HCT116 (cell line): ENCODE measurements at places on chromosomes 12 and 14.

DNA sequence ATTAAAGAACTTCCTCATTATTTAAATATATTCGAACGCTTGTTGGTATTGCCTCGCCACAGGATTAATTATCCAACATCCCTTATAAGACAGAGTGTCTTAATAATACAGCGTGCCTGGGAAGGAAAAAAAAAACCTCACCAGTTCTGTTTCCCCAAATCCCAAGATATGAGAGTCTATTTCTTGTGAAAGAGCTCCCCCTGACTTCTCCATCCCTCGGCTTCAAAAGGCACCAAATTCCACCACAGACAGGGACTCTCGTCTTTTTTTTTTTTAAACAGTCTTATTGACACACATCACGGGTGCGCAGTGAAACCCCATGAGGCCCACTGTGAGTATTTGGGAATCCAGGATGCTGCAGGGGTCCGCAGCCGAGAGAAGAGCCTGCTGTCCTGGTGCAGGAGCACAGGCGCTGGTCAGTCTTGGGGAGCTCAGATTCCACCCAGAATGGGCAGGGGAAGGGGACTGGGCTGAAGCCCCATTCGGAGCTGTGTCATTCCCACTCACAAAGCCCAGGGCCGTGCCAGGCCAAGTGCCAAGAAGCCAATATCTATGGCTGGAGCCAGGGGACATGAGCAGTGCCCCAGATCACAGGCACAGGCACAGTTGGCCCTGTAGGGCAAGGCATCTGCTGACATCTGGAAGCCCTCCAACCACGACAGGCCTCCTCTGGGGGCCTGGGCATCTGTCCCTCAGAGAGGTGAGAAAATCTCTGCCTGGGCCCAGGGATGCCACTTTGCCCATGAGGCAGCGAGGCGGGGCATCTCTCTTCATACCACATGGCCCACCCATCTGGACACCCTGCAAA lies 71.9 kb downstream of the BCL11B start:
- no peak overlapping the region for H3K4me3 ChIP-seq
- DNase-seq = no peak
- H3K4me1 ChIP-seq = no peaks in the 10 kb centered on the region

- DNase-seq = no peak
- H3K4me1 ChIP-seq = peaks cover 4% of the 10 kb centered on the region; the same call in 1 of the 2 replicates
- H3K27ac ChIP-seq = no peak overlapping the region
- H3K27me3 ChIP-seq = no peaks in the 10 kb centered on the region
- no peak overlapping the region for H3K4me3 ChIP-seq
These were observed 4.8 kb downstream of the TMTC2 start for GRCh38 chr12:82691513-82691912.

DNA sequence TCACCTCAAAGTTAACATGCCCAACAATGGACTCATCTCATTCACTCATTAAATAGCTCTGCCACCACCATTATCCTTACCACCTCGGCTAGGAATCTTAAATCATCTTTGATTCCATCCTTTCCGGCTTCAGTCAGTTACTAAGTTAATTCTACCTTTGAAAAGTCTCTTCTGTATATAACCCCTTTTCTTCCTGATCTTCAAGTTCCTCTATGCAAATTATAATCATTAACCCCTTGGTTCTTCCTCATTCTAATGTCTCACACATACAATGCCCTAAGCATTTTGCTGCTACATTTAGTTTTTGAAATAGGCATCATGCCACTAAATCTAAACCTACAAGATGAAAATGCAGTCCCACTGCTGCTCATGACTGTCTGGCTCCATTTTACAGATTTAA lies 51.6 kb downstream of the ATP2B1 start:
- H3K4me3 ChIP-seq = no peak overlapping the region
- no peaks in the 10 kb centered on the region for H3K36me3 ChIP-seq
- H3K27ac ChIP-seq = no peak overlapping the region
- DNase-seq = no peak
- H3K4me1 ChIP-seq = no peaks in the 10 kb centered on the region
- H3K27me3 ChIP-seq = no peaks in the 10 kb centered on the region

DNA sequence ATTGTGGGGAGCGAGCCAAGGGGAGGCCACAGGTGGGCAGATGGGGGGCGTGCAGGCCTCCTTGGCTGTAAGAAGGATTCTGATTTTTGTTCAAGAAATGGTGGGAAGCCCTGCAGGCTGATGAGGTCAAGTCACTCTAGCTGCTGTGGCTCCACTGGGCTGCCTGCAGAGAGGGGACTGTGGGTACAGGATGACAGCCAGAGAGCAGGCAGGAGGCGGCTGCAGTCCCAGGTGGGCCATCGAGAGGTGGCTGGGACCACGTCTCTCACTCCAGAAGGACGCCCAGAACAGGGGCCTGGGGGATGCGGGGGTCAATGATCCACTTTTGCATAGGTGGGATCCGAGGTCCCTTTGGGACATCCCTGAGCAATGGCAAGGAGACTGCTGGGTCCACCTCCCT lies 9.1 kb downstream of the NCOR2 start:
- H3K4me1 ChIP-seq = peaks cover 7% of the 10 kb centered on the region; the same call in 1 of the 2 replicates
- no peaks in the 10 kb centered on the region for H3K27me3 ChIP-seq
- 0 out of 2 replicates have a peak, but pooled peaks cover 3% of the 10 kb centered on the region for H3K36me3 ChIP-seq

DNA sequence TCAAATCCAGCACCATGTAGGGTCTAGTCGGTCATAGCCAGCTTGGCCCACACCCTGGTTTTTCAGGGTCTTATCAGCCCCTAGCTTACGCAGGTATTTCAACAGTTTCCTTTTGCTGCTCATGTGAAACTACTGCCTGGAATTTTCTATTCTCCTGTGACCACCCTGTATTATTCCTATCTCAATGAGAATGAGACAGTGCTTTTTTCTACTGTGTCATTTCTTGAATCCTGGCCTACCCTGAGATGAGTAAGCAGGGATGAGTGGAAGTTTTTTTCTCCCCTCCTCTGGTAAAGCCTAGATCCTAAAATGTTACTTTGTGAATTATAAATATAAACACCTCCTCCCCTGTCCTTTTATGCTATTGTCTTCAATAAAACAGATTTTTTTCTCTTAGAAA lies 62.7 kb upstream of the ARID2 start:
- H3K4me3 ChIP-seq = no peak overlapping the region
- H3K27ac ChIP-seq = no peak overlapping the region
- no peaks in the 10 kb centered on the region for H3K4me1 ChIP-seq
- H3K27me3 ChIP-seq = no peaks in the 10 kb centered on the region
- no peaks in the 10 kb centered on the region for H3K36me3 ChIP-seq
